ENCODE measurements at places on chromosomes 7 and 10.

DNA sequence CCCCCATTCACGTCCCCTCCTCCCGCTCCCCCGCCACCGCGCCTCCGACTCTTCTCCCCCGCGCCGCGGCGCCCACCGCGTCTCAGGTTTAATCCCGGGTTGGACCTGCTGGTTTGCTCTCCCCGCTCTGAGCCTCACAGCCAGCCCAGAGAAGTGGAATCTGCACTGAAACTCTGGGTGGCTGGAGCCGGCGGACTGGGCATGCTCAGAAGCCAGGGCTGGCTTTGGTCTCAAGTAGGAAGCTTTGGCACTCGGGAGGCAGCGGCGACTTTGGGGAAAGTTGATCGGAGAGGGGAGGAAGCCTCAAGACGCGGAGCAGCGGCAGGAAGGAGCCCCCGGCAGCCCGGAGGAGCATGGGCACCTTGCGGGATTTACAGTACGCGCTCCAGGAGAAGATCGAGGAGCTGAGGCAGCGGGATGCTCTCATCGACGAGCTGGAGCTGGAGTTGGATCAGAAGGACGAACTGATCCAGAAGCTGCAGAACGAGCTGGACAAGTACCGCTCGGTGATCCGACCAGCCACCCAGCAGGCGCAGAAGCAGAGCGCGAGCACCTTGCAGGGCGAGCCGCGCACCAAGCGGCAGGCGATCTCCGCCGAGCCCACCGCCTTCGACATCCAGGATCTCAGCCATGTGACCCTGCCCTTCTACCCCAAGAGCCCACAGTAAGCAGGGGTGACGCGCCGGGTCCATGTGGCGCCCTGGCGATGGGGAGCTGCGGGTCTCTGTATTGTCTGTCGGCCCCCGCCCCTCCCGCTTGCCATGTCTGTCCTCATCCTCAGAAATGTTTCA is at the start of gene PRKG1:
Gene PRKG1, plus strand, starts transcription at position 250 of the 791 bp plus-strand sequence.
- no peak for DNase-seq

GRCh38 chr10:74822521-74823089 is 3.8 kb upstream of the KAT6B start:
- no peak for DNase-seq

DNA sequence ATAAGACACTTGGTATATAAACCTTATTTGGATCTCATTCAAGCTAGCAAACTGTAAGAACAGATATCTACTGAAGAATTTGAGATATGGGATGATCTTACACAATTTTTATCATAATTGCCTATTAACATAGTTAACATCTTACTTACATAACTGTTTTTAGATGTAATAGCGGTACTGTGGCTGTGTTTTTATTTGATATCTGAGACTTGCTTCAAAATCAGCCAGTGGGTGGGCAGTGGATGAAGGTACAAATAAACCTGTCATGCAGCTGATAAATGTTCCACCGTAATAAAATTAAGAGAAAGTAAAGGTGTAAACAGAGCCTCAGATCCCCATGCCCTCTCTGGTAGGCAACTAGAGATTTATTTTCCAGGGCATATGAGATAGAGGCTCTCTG is 28.4 kb upstream of the PTPRN2 start:
- no peak for DNase-seq

GRCh38 chr10:30422981-30423654 is 10.9 kb upstream of the MAP3K8 start:
- no peak for DNase-seq

- no peak for DNase-seq
These were observed 137.9 kb upstream of the SEMA3E start for GRCh38 chr7:83786858-83787257.

DNA sequence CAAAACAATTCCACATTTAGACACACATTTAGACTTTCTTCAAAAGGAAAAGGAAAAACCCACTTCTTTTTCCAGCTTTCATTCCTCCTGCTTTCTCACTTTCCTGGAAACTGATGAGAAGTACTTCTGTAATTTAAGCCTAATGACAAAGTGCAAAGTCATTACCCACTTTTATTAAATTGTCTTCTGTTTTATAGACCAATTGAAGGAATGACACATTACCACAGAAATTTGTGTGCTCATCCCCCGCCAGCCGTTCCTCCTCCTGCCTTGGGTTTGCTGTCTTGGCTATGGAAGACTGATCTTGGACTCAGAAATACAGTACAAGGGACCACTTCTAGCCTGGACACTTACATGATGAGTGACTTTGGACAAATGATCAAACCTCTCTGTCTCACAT is 717.8 kb downstream of the SORCS3 start:
- DNase-seq: no peak

- DNase-seq: no peak
These were observed 519.5 kb upstream of the ZWINT start for GRCh38 chr10:56880606-56881005.

DNA sequence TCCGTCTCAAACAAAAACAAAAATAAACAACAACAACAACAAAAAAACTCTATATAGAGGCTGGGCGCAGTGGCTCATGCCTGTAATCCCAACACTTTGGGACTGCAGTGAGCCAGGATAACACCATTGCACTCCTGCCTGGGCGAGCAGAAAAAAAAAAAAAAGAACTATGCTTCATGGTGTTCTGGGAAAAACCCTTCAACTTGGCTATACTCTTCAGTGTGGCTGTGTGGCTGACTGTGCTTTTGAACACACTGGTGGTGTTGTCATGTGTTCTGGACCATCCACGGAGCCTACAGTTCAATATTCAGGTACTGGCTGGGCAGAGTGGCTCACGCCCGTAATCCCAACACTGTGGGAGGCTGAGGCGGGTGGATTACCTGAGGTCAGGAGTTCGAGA is 26.5 kb downstream of the SNX8 start:
- DNase-seq: no peak

DNA sequence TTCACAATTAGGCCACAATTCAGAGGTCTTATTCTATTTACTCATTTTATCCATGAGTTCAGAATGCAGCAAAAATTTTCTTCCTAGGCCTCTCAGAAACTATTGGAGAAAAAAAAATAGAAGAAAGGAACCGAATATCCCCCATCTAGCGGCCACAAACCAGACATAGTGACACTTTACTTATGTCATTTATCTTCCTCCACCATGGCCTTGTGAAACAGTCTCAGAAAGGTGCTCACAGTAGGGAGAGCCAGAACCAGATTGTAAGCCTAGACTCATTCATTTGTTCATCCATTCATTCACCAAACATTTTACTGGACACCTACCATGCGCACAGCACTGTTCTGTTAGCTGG is 16.0 kb downstream of the CREB3L2 start:
- DNase-seq: no peak
